ENCODE measurements at places on chromosomes 4 and X.
A peak's percentile ranks its signal among the peaks of the same experiment; 100 is the strongest.

GRCh38 chr4:122224348-122224747 is 72.2 kb downstream of the BLTP1 start:
- peak; percentile 48 for DNase-seq

DNA sequence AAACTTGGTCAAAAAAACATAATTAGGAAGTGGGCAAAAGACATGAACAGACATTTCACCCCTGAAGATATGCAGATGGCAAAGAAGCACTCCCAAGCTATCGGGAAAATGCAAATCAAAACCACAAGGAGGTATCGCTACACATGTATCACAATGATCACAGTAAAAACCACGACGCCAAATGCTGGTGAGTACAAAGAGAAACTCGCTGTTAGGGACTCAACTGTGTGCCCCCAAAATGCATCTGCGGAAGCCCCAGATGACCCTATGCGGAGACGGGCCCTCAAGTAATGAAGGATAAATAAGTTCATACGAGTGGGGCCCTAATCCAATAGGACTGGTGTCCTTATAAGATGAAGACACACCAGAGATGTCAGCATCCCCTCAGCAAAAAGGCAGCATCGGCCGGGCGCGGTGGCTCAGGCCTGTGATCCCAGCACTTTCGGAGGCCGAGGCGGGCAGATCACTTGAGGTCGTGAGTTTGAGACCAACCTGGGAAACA is 10.2 kb downstream of the GAK start:
- no peak for DNase-seq

- peak; percentile 87 for DNase-seq
Measured at GRCh38 chr4:41258783-41259182, 2.1 kb downstream of the UCHL1 start.

DNA sequence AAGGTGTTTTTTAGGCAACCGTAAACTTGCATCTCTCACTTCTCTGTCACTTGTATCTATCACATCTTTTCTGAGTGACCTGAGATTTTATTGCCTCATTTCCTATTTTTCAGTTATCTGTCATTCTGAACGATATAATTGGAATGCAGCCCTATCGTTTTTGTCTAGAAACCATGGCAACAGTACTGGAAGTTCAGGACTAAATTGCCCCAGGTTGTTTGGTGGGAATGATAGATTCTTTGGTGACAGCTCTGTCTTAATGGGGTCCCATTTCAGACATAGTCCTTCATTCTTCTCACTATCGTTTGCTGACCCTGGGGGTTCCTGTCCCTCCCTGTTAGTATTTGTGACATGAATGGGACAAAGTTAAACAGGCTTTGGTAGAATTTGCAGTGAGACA is 267.7 kb upstream of the GALNT7 start:
- DNase-seq: no peak

DNA sequence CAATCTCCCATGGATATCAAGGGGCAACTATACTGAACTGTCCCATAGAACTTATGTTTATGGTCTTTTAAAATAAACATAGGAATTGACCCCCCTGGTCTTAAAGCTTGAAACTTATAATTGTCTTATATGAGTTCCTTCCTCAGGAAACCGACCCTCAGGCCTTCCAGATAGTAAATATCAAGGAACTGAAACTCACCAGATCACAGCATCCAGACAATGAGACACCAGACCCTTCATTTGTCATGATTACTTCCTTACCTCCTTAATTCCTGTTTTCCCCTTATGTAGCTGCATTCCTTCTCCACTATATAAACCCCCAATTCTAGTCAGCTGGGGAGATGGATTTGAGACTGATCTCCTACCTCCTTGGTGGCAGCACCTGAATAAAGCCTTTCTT is 94.8 kb upstream of the GRPR start:
- no peak for DNase-seq

GRCh38 chr4:137641544-137641943 is 109.2 kb upstream of the PCDH18 start:
- peak; percentile 84 for DNase-seq

DNA sequence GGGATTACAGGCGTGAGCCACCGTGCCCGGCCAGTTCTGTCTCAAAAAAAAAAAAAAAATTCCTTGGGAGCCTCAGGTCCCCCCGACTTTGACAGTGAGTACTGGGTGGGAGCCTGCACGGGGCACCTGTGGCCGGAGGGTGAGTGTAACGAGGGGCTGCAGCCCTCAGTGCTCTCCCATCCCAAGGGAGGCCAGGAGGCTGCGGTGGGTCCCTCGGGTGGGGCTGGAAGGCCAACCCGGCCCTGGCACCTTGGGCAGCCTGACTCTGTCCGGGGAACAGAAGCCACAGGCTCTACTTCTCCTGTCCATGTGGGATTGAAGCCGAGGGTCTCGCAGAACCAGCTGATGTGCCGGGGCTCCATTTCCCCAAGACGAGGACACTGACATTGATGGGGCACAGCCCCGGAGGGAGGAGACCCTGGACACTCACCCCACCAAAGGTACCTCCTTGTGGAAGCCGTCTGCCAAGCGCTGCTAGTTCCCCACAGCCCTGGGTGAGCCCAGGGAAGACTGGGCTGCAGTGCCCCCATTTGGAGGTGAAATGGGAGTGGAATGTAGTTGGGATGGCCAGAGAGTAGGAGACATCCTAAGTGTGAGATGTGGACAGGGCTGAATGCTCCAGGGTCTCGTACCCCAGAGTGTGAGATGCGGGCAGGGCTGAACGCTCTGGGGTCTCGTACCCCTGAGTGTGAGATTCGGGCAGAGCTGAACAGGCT is 2.3 kb upstream of the SLC26A1 start:
- no peak for DNase-seq

GRCh38 chr4:22201256-22201655 is 252.7 kb upstream of the KCNIP4 start:
- no peak for DNase-seq

GRCh38 chr4:71540749-71541269 is 202.0 kb downstream of the SLC4A4 start:
- DNase-seq: no peak

DNA sequence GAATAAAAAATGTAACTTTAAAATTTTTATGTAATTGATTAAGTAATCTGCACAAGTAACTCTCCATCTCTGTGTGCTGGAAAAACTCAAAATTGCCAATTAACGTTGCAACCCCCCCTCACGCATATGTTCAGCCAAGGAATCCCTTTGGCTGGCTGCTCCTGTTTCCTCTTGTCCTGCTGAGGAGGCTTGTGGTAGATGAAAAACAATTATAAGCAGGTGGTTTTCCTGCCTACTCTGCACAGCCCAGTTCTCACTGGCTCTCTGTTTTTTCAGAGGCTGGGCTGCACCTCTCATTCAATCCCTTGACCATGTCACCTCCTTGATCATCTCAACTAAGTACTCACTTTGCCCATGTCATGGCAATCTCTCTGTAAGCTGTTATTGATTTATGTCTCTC is 1068.4 kb downstream of the ARAP2 start:
- no peak for DNase-seq

GRCh38 chr4:150256841-150257730 is 178.8 kb downstream of the DCLK2 start:
- no peak for DNase-seq

GRCh38 chr4:132218406-132218805 is 930.7 kb upstream of the PCDH10 start:
- DNase-seq: no peak

- DNase-seq: no peak
Measured at GRCh38 chr4:39710098-39710896, 12.4 kb downstream of the UBE2K start.

DNA sequence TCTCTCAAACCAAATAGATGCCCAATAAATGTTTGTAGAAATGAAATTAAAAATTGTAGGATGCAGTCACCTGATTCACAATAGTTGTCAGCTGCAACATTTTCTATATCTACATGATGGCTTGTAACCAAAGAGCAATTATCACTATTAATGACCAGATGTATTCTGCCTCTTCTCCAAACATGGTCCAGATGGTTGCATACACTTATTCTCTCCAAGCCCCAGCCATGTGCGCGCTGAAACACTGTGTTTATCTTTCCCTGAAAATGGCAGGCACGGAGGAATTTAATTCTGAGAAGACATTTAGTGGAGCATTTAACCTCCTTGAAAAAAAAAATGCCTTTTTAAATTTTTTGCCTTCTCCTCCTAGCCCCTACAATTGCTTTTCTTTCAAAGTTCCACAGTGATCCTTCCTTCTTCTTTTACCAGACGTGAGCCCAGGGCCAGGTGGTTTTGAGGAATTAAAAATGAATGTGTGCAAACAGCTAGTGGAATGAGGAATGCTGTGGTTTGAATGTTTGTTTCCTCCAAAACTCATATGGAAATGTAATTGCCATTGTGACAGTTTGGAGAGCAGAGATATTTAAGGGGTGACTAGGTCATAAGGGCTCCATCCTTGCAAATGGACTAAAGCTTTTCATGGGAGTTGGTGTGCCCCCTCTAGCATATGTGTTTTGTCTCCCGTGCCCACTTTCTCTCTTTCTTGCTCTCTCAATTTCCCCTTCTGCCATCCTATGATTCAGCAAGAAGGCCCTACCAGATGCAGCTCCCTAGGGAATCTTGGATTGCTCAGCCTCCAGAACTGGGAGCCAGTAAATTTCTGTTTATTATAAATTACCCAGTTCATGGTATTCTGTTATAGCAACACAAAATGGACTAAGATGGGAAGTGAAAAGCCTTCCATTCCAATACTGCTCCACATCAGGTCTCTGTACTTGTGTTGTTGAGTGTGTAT is 136.0 kb downstream of the GABRB1 start:
- DNase-seq: no peak

GRCh38 chr4:175789647-175790046 is 22.4 kb downstream of the GPM6A start:
- no peak for DNase-seq

All from choroid plexus epithelial cell (primary cell).